ENCODE measurements at places on chromosomes 7 and 10.

GRCh38 chr7:32033006-32033405 is 37.2 kb downstream of the PDE1C start:
- DNase-seq = no peak

DNA sequence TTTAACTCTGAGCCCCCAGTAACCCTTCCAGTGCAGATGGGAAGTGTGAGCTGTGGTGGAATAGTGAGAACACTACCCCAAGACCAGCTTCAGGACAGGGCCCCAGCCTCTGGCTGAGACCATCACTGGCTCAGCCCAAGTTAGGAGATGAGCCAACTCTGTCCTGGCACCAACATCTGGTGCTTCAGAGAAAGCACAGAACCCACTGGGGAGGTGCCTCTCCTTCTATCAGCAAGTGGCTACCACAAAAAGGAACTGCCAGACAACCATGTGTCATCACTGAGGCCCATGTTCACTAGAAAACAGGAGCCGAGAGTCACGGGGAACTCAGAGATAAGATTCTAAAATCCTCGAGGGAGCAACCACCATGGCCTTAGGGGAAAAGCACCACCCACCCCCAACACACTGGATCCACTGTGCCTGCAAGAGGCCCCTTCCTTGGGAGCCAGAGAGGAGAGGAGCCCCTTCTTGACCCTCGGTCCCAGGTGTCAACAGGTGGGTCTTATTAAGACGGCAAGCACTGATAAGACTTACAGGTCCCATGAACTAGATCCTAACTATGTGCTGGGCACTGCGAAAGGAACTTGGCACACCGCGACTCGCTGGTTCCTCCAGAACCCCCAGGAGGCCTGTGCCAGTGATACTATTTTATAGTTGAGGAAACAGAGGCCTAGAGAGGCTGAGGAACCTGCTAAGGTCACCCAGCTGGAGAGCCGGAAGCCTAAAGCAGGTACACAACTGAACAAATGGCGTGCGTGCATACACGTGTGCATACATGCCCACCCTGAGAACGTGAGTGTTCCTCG is 102.7 kb downstream of the FAM53B start:
- DNase-seq = peak; percentile 93

DNA sequence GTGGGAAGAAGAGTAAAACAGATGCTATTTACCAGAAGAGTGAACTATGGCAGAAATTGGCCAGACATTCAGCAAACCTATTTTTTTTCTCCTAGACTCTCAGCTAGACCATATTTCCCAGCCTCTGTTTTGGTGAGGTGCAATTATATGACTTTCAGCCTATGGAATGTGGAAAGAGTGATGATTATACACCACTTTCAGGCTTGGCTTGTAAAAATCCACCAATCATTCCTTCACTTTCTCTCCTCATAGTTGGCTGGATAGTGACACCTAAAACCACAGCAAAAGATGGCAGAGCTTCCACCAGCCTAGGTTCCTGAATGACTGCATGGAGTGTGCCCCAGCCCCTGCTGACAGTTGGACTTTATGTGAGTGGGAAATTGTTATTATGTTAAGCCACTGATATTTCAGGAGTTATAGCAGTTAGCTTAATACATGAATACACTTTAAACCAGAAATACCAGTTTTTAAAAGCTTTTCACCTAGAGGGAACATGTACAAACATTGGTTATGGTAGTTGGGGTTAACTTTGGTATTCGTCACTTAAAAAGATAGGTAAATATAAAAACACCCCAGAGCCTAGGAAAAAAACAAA is 19.1 kb upstream of the TNKS2 start:
- no peak for DNase-seq

GRCh38 chr10:34255035-34255434 is 560.1 kb downstream of the PARD3 start:
- DNase-seq = peak; percentile 13

- DNase-seq = no peak
Measured at GRCh38 chr10:33772370-33773252, 438.1 kb upstream of the NRP1 start.

- DNase-seq = no peak
Measured at GRCh38 chr10:131544495-131544894, 233.0 kb upstream of the TCERG1L start.

- no peak for DNase-seq
Measured at GRCh38 chr10:97213431-97213830, 27.7 kb upstream of the SLIT1 start.

DNA sequence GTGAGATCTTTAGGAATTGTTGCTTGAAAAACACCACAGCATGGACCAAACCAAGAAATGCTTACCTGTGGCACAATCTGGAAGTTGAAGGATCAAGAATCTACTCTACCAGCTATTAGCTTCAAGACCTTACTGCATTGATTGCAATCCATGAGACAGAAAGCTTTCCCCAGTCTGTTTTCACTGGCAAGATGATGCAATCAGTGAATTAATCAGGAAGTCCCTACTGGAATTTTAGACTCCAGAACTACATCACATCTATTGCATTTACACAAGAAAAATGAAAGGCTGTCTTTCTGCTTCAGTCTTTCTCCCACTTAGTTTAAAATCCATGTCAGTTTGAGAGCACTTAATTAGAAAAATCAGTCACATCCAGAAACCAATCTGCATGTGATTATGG is 191.7 kb downstream of the TFEC start:
- DNase-seq = peak; percentile 27

DNA sequence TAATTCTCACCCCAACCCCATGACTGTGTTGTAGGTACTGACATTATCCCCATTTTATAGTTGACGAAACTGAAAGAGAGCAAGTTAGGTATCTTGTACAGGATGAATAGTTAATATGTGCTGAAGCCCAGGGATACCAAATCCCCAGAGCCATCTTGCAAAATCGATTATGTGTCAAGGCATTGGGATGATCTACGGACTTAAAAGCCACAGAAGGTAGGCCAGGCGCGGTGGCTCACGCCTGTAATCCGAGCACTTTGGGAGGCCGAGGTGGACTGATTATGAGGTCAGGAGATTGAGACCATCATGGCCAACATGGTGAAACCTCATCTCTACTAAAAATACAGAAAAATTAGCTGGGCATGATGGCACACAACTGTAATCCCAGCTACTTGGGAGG is 242.4 kb upstream of the RHOBTB1 start:
- DNase-seq = no peak

- DNase-seq = no peak
Measured at GRCh38 chr10:110209926-110210673, 2.7 kb downstream of the MXI1 start.

DNA sequence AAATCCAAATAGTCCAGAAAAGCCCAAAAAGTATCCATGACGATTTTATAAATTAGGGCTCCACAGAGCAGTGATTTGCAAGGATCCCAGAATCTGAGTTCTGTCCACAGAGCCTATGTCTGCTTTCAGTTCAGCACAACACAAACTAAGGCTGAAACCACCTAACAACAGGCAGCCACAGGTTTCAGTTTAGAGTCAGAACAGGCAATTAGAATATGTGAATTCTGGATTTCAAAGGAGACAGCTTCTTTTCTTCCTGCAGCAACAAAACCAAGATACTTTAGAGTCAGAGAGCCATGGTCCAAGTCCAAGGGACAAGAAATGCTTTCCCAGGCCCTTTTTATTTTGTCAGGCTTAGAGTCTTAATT is 23.6 kb downstream of the IFIT3 start:
- DNase-seq = peak; percentile 51

- DNase-seq = peak; percentile 58
Measured at GRCh38 chr7:43693687-43694398, 35.5 kb downstream of the COA1 start.

- DNase-seq = no peak
Measured at GRCh38 chr7:101915000-101915399, 97.6 kb downstream of the CUX1 start.

- DNase-seq = peak; percentile 83
Measured at GRCh38 chr10:78600740-78601139, 468.0 kb upstream of the ZMIZ1 start.

GRCh38 chr7:70776627-70777101 is 355.3 kb upstream of the GALNT17 start:
- DNase-seq = peak; percentile 20

DNA sequence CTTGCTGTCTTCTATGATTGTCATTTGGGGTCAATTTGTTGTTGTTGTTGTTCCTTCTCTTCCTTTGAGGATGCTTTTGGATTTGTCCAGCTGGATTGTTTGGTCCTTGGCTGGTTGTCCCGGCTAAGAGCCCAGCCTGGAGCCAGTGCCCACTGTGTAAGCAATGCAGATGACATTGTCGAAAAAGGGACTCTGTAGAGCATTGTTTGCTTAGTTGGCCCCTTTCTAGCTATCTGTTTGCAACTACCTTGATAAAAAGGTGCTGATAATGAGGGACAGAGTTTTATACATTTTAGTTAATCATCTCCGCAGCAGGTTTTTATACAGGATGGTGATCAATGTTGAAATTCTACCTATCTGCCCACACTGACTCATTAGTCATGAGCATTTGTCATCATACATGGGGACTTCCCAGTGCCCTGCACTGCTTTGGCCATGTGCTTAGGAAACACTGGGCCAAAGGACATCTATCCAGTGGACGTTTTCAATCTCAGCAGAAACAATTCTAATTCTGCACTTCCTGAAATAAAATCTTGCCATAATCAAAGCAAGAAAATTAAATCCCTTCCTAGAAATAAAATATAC is 311.9 kb downstream of the GRM8 start:
- DNase-seq = no peak

GRCh38 chr7:9890092-9890491 is 1083.6 kb upstream of the PHF14 start:
- DNase-seq = no peak

DNA sequence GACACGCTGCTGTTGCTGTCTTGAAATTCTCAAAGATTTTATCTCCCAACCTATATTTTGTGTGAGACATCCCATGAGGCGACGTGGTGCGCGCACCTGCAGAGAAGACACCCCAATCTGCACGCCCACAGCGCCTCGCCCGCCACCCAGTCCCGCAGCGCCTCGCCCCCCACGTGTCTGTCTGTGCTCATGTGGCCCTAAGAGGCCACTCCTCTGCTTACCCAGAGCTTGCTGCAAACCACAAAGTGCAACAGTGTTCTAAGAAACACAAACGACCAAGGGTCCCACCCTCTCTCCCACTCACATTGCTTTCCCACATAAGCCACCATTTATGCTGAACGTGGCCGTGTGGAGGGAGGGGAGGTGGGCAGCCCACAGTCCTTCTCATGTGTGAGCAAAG is 287.2 kb downstream of the PTPRN2 start:
- DNase-seq = no peak

- no peak for DNase-seq
Measured at GRCh38 chr10:112966194-112966855, 16.3 kb downstream of the TCF7L2 start.

- no peak for DNase-seq
Measured at GRCh38 chr10:35754519-35754918, 112.4 kb upstream of the FZD8 start.

DNA sequence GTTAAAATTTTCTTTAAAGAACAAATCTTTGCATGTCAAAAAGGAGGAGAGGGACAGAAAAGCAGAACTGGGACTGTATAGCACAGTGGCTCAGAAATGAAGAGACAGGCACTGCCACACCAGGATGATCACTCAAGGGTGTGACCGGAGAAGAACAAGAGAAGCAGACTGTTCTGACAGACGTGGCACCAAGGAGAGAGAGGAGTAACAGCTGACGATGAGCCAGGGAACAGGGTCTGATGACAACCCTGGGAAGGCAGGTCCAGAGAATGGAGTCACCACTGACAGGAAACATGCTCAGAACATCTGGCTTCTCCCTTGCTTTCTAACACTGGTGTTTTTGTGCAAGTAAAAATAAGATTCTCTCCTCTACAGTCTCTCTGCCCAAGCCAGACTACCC is 14.6 kb upstream of the VAX1 start:
- DNase-seq = no peak

DNA sequence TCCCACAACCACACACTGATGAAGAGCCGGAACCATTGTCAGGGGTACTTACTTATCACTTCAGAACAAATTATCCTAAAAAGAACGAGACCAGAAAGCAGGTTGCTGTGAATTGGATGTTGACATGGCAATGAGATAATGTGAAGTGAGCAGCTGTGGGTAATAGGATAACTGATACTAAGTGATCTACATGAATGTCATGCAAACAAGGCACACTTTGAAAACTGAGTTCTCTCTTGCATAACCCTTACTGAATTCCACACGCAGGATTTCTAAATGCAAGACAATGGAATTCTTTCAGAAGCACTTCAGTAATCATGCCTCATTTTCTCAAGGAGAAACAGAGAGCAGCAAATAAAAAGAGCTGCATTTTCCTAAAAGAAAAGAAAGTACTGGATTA is 242.5 kb upstream of the TMEM229A start:
- DNase-seq = peak; percentile 14

All from amniotic epithelial cell (primary cell).